GM18507 (cell line): ENCODE measurements at places on chromosomes 3 and 15.

- no peak for DNase-seq
These were observed 85.4 kb downstream of the TNIK start for GRCh38 chr3:171374661-171375285.

DNA sequence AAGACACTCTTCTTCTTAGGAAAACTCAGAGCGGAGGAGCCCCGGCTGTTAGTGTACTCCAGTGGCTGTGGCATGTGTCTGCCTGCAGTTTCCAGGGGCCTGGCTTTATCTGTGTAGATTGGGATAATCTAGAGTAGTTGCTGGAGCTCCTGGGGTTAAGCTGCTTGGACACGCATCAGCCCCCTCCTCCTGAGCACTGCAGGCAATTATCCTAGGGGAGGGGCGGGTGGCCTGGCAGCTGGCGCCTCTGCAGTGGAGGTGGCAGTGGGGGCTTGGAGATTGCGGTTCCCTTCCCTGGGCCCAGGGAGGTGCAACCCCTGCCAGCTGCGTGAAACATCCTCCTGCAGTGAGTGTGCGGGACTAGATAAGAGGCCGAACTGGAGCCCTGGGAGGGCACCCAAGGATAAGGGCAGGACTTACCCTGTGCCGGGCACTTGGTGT, 68.2 kb downstream of the EFCAB12 start:
- DNase-seq: no peak

DNA sequence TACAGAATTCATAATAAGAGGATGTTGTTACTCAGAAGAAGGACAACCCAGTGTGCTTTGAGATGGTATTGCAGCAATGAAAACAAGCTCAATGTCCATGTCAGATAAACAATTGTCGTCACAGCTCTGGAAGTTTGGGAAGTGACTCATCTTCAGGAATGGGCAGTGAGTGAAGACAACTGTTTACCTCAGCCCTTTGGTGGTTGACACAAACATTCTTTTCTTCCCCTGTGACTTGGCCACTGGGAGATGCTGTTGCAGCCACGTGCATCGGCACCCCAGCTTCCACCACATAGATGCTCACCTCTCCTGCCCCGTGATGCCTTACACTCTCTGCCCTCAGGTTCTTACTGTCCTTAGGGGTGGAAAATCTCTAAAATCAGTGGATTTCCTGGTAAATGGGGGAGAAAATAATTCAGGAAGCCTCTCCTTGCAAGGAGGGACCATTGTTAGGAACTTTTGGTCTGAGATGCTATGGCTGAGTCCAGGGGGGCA, 114.1 kb upstream of the GALNT15 start:
- no peak for DNase-seq

GRCh38 chr15:66936861-66937582, 128.4 kb upstream of the SMAD3 start:
- no peak for DNase-seq

DNA sequence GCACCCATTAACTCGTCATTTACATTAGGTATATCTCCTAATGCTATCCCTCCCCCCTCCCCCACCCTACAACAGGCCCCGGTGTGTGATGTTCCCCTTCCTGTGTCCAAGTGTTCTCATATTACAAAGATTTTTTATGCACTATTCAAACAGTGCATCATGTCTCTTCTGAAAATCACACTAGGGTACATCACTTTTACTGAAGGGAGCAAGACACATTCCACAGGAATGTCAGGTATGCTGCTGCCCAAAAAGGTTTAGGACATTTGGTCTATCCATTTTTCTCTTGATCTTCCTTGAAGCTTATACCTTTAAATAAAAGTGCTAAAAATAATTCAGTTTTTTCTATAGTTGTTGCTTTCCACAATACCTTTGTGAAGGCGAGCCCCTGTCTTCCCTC, 9.2 kb upstream of the EPHA3 start:
- no peak for DNase-seq

- no peak for DNase-seq
These were observed 1.2 kb downstream of the MEX3B start for GRCh38 chr15:82044373-82045178.

DNA sequence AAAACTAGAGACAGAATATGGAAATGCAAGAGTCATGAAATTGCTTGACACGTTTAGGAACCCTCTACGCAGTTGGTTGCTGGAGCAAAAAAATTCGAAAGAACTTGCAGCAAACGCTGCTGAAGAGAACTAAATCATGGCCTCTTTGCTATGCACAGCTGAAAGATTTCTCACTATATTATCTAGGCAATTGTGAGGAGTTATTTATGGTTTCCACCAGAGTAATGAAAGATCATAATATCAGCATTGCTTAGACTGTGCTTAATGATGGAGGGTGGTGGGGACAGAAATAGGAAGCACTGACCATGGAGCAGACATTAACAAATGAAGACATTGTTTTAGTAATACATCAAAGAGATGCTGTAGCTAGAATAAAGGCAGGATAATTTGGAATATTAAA, 593.4 kb upstream of the ZNF717 start:
- DNase-seq: no peak

GRCh38 chr3:47007482-47008233, 28.2 kb downstream of the NBEAL2 start:
- DNase-seq: no peak

- no peak for DNase-seq
These were observed 53.4 kb upstream of the PIAS1 start for GRCh38 chr15:68000754-68001153.

DNA sequence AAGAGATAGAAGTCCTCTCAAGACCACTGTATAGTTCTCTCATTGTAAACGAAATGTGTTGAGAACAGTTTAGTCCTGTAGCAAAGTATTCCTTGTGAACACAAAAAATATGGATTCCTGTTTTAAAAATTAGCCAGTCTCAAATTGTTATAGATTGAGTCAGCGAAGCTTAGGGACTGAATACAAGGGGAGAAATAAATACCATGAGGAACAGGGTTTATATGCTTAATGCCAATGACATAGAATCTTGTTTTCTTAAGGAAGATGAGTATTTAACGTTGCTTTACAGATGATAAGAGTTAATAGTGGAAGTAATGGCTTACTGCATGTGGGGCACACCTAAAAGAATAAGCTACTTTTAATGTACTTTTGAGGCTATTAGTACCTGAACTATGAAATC, 37.9 kb downstream of the SETD5 start:
- no peak for DNase-seq

DNA sequence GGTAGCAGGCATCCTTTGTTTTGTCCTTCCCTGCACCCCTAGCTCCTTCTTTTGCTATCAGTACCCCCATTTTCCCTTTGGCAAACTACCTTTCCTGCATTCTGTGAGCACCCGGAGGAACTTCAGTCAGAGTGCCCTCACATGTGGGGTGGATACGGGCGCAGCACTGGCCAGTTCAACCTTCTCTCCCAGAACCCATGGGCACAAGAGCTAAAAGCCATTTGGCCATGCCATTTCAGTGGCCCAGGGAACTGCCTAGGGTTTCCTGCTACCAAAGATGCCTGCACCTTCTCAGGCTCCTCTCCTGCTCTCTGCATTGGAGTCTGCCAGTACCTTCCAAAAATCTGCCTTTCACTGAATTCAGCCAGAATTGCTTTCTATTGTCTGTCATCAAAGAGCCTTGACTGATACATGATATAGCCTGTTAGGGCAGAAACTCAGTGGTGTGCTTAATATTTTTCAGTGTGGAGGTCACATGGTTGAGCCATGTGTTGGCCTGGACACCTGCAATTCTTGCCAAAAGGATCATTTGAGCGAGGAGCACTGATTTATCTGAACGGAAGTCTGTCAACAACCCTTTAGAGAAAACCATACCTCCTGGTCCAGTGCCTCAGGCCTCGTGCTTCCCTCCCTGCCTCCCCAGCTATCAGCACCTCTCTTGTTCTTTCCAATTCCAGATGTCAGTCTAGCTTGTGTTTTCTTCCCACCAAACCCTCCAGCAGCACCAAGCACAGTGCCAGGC, 27.0 kb upstream of the HHATL start:
- no peak for DNase-seq

- DNase-seq: no peak
These were observed 71.4 kb downstream of the LRRC49 start for GRCh38 chr15:70964058-70964457.

- no peak for DNase-seq
These were observed 158.0 kb upstream of the TMC3 start for GRCh38 chr15:81532001-81532400.

DNA sequence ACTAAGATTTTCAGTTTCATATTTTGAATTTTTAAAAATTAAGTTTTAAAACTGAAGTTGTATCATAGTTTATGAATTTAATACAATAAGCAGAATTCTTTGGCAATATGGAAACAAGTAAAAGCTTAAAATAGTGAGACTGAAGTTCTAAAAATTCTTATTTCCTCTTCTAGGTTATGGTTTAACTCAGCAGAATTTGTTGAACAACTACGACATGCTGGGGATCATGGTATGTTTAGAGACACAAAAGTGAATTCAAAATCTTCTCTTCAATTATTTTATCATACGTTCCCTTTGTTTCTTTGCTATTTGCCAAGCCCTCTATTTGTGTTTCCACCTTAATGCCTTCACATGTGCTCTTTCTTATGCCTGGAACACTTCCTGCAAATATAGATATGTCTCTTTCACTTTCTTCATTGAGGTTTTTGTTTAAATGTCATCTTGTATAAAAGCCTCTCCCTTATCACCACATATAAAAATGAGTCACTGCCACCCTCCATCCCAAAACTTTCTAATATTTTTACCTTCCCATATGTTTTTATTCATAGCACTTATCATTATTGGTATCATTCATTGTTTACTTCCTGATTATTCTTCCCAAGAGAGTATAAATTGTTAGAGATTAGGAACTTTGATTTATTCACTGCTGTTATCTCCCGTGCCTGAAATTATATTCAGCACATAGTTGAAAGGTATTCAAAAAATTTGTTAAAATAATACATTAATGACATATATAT, 6.4 kb downstream of the SUCNR1 start:
- DNase-seq: no peak

GRCh38 chr15:94000606-94001005, 230.8 kb upstream of the MCTP2 start:
- DNase-seq: no peak

DNA sequence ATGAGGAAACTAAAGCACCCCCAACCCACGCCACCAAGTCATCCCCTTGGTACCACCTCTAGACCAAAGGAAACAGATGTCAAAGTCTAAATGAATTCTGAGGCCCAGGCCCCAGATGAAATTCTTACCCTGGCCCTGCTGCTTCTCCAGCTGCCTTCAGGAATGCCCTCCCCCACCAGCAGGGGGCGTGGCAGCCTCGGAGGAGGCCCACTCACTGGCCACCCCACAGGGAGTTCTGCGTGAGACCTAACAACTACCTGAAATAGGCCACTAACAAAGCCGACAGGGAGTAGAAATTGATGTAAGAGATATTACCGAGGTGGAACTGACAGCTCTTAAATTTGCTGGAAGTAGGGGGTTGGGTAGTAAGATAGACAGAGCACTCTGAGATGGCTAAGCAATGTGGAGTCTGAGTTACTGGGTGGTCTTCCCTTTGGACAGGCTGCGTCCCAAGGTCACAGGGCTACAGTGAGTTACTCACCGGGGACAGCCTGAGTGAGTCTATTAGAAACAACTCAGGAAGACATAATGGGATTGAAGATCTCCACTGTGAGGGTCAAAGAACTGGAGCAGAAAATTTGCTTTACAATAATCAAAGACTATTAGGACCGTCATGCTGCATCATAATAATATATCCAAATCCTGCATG, 240.7 kb downstream of the SHOX2 start:
- DNase-seq: peak; percentile 30

DNA sequence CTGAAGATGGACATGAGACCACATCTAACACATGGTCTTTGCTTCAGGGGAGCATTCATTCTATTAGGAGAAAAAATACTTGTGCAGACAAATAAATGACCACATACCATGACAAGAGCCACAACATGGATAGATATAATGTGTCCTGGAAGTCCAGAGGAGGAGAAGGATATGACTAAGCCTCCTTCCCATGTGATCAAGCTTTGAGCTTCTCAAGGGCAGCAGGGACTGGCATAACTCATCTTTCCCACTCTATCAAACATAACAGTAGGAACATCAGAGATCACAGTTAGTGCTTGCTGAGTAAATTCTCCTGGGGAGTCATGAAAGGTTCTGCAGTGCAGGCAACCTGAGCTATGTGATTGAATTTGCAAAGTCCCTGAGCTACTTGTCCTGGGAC, 86.0 kb upstream of the LPP start:
- no peak for DNase-seq

GRCh38 chr3:142912402-142913172, 23.7 kb upstream of the PCOLCE2 start:
- DNase-seq: no peak

- DNase-seq: no peak
These were observed 145.3 kb upstream of the DNAJC19 start for GRCh38 chr3:181134873-181135272.

- DNase-seq: no peak
These were observed 99.5 kb downstream of the SNRPN start for GRCh38 chr15:25054329-25054728.

DNA sequence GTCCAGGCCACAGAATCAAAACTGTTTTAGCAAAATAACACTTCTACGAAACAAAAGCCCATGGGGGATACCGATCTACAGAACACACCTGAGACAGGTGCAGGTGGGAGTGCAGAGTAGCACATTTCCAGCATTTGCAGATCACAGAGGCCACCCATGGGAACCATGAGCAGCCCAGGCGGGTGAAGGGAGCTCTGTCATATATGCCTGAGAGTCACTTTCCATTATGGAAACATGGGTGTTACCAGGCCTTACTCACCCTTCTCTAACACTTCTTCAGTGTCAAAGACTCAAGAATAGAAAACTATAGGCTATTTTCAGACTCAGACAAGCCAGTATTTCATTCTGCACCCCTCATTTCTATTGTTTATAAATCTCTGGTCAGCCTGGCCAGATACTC, 3.5 kb downstream of the PLA1A start:
- DNase-seq: no peak

DNA sequence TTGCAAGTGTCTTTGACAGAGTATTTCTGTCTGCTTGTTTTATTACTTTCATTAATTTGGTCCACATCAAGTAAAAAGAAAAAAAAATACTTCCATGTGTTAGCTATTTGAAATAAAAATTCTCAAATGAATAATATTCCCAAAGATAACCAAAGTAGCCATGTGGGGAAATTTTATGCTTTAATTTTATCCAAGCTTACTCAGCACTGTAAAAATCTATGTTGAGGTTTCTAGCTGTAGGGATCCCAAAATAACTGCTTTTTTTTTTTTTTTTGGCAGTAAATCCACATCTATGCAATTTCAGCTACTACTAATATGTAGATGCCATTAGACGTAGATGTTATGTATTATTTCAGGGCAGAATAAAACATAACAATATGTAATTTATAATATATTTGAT, 35.4 kb upstream of the CNTN6 start:
- no peak for DNase-seq
